DMS 273 treated with DMSO at 0.1 percent for 48 hours (cell line): ENCODE measurements at places on chromosomes 6 and 20.

GRCh38 chr20:46176739-46177378, 58.7 kb downstream of the CD40 start:
- DNase-seq, result peak; percentile 87

DNA sequence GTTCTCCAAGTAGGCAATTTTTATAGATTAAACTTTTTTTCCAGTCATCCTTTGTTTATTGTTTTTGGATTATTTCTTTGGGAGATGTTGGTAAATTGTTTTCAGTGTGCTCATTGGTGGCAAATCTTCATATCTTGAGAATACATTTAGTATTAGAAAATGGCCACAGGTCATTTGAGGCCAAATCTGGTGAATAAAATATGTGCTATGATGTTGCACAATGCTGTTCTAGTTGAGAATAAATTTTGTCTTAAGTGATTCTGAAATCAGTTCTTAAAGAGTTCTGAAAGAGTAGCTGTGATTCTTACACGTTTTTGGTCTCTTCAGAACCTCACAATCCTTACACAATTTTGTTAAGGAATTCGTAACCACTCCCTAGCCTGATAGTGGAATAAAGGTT, 20.1 kb downstream of the CDKAL1 start:
- no peak for DNase-seq

- DNase-seq, result no peak
These were observed 57.4 kb upstream of the FOXC1 start for GRCh38 chr6:1552296-1552761.

DNA sequence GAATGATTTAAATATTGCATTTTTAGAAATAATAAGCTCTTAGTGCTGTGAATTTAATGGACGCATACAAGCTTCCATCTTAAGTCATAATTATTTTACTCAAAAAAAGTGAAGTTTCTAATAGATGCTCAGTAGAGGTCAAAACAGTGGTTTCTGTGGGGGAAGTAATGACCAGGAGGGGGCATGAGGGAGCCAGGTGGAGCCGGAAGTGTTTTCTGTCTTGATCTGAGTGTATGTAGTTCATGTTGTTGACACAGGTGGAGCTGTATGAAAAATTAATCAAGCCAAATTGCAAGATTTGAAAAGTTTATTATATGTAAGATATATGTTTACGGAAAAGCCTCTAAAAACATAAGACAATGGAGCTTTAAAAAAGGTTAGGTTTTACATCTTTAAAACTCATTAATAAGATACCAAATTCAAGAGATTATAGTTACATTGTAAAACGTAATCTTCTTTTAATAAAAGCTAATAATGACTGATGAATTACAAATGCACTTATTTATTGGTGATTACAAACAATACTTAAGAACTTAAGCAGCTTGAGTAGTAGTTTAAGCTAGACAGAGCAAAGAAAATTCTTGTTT, 68.0 kb downstream of the PLAGL1 start:
- peak; percentile 51 for DNase-seq

GRCh38 chr6:106083618-106084017, 2.5 kb upstream of the PRDM1 start:
- DNase-seq, result no peak

DNA sequence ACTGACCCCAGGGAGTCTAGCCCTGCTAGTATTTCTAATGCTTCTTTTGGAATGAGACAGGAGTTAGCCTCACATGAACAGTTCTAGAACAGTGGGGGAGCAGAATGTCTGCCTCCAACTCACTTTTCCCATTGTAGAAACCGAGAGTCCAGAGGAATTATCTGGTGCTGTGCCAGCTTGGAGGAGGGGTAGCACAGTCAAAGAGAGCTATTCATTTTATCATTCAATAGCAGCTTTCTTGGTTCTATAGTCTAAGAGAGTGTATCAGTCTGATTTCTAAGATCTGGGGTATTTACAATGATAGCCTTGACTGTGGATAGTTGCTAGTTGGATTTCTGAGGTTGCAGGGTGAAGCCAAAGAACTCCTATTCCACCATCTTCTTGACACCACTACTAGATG, 448.2 kb downstream of the RFPL4B start:
- DNase-seq, result no peak

DNA sequence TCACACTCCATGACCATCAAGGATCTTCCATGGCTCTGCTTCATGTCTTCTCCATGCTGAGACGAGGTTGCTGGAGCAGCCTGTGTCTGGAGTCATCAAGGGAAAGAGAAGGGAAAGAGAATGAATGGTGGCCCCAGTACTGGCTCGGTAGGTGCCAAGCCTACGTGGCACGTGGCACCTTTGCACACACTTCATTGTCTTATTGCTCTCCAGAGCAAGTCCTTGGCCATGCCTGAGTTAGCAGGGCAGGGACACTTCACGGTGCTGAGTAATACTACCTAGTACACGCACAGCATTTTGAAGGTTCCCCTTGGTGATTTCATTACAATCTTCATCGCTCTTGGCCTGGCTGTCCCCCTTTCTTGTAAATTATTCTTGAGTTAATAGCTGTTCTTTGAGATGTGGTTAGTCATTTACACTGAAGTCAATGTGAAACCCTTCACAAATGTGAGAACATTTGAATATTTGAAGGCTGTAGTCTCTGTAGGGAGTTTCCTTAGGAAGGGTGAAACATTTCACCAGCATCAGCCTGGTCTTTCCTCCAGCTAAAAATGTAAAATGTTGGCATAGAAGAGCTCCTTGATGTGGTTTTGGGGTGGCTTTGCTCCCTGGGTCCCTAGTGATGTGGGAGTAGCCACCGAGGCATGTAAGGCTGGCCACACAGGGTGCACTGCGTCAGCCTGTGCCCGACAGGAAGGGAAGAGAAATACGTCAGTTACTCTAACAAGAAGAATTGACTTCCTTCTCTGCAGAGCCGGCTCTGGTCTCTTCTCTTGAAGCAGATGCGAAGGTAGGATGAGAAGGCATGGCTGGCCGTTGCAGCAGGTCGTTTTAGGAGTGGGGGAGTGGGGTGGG, at the start of gene SYTL3:
Gene SYTL3 (plus strand): TSS at position 766 of the 855 bp plus-strand sequence. CDS start 13,215 bp downstream, outside the sequence.
- DNase-seq, result no peak

- no peak for DNase-seq
These were observed 114.7 kb upstream of the BACH2 start for GRCh38 chr6:90411292-90411781.

DNA sequence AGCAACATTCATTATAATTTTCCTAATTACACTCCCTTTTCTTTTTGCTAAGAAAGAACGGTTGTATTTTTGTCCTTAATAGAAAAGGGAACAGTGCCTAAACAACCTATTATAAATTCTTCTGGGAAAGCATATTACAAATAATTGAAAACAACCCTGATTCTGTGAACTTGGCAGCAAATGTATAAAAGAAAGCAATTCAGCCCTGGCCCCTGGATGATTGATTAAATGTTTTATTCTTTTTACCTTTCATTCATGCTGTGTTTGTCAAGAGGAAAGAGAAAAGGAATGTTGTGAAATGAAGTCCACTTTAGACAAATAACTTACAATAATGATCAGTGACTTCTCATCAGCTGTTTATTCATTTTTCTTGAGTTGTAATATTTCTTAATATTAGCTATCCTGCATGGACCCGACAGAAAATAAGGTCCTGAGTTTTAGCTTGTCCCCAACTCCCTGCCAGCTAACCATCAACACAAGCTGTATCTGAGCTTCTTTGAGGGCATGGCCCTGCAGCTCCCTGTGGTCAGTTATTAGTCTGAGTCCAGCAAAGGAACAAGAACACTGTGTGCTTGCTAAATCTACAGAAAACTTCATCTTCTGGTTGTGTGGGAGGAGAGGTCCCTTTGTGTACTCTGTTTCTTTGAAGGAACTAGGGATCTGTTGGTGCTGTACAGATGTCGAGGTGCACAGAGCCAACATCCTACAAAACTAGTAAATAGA, 248.2 kb downstream of the LAMA2 start:
- DNase-seq, result no peak

DNA sequence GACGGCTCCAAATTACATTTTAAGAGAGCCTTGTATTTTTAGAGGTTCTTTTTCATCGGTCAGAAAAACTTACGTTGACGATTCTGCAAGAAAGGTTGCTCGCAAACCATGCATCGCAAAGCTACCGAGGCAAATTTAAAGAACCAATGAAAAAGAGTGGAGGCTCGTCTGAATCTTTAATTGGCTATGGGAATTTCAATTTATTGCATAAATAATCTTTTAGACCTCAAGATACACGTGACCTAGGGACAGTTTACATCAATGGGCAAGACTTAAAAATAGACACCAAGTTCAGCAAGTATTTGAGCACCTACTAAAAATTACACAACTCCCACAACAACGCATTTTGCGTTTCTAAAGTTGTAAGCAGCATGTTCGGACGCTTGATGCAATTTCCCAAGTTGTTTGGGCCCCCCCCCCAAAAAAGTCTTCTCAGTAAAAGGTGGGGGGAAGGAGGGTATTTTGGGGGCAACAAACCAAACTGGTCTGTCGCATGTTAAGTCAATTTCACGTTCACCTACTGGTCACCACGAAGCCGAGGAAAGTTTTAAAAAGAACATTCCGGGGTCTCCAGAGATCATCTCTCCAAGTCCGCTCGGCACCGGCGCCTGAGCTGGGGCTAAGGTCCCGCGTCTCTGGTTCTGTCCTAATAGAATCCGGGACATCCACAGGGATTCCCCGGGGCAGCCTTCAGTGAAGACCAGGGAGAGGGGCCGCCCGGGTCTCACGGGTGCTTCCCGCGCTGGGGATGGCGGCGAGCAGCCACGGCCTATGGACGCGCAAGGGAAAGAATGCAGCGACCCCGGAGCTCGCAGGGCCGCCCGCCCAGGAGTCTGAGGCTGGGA, 851 bp downstream of the SNX5 start:
- DNase-seq, result no peak

- DNase-seq, result no peak
These were observed 7.3 kb downstream of the CST3 start for GRCh38 chr20:23630392-23630849.

- DNase-seq, result no peak
These were observed 169.7 kb upstream of the TNFAIP3 start for GRCh38 chr6:137697267-137697938.

- no peak for DNase-seq
These were observed 60.4 kb upstream of the AKAP12 start for GRCh38 chr6:151179321-151179720.

- DNase-seq, result no peak
These were observed 882 bp downstream of the CNR1 start for GRCh38 chr6:88165087-88165843.

- DNase-seq, result no peak
These were observed 69.4 kb upstream of the BMP2 start for GRCh38 chr20:6698056-6698455.

GRCh38 chr6:33318426-33319073, 1.0 kb upstream of the ZBTB22 start:
- DNase-seq, result no peak

GRCh38 chr6:155188707-155189496, 74.9 kb upstream of the CLDN20 start:
- no peak for DNase-seq

DNA sequence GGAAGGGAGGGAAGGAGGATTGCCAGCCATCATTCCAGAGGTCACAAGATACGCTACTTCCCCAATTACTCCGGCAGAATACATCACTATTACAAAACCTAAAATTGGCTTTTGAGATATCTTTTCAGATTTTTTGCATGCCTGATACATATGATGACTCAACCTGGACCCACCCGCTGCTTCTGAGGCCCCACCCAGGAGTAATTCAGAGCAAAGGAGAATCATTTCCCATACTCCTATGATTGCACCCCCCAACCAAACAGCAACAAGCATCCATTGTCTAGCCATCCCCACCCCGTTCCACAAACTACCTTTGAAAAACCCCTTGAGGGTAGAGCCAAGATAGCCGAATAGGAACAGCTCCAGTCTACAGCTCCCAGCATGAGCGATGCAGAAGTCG, 163.5 kb upstream of the GJE1 start:
- DNase-seq, result no peak

DNA sequence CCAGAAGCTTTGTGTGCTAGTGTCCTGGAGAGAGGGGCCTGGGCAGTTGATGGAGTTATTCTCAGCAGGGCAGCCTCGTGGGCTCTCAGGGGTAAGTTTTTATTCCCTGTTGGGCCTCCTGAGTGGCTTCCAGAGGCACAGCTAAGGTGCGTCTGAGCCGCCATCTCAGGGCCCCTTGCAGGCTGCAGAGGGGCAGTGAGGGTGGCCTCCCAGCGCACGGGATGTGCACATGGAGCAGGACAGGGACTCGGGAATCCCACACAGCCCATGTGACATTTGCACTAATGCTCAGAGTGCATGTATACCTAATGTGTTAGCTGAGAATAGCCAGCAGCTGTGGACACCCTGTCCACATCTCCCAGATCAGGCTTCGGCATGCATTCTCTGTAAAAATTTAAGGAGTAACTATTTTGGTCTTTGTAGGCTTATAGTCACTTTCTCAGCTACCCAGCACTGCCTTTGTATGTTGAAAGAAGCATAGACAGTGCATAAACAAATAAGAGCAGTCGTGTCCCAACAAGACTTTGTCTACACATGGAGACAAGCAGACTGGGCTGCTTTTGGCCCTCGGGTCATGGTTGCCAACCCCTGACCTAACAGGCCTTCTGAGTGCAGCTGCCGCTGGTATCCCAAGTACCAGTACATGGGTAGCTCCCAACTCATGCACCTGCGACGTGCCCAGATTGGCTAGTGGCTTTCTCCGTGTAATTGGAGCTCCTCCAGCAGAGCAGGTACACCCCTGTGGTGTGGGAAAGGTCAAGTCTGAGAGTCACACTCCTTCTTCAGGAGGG, 18.6 kb upstream of the CST9L start:
- no peak for DNase-seq

GRCh38 chr6:116461932-116462885, 1.0 kb downstream of the CALHM6 start:
- DNase-seq, result no peak

GRCh38 chr20:47379433-47380150, 23.1 kb upstream of the ZMYND8 start:
- DNase-seq, result no peak
